HCT116 (cell line): ENCODE measurements at places on chromosomes 12 and 14. TPM values are rescaled to one million over a fixed set of nuclear protein-coding genes. Genes with fewer than 3 reads are reported as not detected.

SHMT2 gene
- total RNA-seq, result 280 TPM

WNT1 gene
- not detected for total RNA-seq

ESPL1 gene
- total RNA-seq, result 50.3 TPM

PAH gene
- 2.8 TPM for total RNA-seq

IQSEC3 gene
- not detected for total RNA-seq

CLEC2A gene
- not detected for total RNA-seq

TGFB3 gene
- total RNA-seq, result 1.6 TPM

FLVCR2 gene
- 0.84 TPM for total RNA-seq

GRCh38 chr14:83260751-83261150 lies 1727.1 kb upstream of the SEL1L start:
- DNase-seq, result no peak

- no peak for DNase-seq
These were observed 217.6 kb downstream of the ANO6 start for GRCh38 chr12:45433441-45433868.

DNA sequence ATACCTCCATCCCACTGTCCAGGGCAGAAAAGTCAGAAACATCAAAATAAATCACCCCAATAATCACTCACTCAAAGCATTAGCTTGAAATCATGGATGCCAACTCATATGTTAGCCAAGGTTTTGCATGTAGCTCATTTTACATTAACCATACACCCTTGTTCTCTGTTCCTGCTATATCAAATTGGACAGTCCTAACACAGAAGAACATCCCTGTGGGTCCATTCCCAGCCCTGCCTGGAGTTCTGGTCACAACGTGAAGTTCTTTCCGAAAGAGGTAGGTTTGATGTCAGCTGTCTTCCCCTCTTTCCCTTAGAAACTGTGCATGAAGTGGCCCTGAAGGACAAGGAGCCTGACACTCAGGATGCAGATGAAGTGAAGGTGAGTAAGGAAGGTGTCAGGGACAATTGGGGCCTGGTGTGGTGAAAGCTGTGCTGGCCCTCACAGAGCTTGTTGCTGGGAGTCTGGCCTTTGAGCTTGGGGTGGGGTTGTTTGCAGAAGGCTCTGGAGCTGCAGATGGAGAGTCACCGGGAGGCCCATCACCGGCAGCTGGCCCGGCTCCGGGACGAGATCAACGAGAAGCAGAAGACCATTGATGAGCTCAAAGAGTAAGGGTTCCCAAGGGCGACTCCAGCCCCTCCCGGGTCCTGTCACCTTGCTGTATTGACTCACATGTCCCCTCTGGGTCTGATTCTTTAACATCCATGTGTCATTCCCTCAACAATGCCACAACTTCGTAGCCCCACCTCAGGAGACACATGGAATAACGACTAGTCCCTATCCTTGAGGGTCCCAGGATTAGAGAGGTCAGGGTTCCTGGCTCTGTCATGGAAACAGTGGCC lies 15.0 kb upstream of the PIP4K2C start:
- no peak for DNase-seq

DNA sequence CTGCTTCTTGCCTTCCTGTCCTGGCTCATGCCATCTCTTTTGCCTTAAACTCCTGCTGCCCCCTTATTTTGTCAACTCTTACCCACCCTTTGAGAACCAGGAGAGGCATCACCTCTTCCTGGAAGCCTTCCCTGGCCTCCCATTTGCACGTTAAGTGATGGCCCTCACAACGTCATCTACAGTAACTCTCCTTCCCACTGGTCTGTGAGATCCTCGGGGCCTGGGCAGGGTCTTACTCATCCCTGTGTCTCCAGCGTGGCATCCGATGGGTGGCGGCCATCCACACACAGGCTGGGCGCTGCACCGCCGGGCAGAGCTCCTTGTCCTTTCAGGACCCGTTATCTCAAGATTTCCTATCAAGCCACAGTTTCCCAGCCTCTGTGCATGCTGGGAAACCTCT lies 16.8 kb upstream of the CACNA2D4 start:
- no peak for DNase-seq

- no peak for DNase-seq
These were observed 124.3 kb upstream of the EGLN3 start for GRCh38 chr14:34075042-34075744.

- DNase-seq, result peak; percentile 15
These were observed 137.1 kb downstream of the BRMS1L start for GRCh38 chr14:35963209-35963608.

DNA sequence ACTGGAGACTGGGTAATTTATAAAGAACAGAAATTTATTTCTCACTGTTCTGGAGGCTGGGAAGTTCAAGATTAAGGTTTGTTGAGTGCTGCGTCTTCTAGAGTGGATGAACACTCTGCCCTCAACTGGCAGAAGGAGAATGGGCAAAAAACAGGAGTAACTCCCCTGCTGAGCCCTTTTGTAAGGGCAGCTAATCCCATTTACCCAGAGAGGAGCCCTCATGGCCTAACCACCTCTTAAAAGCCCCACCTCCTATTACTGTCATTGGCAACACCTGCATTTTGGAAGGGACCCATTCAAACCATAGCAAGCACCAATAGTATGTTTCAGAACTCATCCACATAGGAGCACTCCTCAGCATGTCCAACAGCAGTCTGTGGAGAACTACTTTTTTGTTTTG lies 47.4 kb downstream of the BORCS5 start:
- no peak for DNase-seq

DNA sequence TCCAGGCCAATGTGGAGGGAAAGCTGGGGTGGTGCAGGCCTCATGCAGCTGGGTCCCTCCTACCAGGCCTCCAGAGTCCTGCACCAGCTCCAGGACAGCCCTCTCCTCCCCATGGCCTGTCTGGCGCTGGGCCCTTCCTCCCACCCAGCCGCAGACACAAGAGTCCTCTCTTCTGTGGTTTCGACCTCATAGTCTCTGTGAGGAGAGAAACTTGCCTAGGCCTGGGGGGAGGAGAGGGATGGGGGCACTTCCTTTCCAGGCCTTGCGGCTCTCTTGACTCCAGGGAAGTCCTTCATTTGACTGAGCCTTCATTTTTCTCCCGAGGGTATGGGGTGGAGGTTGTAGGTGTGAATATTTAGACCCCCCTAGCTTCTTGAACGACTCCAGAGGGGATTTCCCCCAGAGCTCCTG lies 2.3 kb downstream of the MMP14 start:
- no peak for DNase-seq

DNA sequence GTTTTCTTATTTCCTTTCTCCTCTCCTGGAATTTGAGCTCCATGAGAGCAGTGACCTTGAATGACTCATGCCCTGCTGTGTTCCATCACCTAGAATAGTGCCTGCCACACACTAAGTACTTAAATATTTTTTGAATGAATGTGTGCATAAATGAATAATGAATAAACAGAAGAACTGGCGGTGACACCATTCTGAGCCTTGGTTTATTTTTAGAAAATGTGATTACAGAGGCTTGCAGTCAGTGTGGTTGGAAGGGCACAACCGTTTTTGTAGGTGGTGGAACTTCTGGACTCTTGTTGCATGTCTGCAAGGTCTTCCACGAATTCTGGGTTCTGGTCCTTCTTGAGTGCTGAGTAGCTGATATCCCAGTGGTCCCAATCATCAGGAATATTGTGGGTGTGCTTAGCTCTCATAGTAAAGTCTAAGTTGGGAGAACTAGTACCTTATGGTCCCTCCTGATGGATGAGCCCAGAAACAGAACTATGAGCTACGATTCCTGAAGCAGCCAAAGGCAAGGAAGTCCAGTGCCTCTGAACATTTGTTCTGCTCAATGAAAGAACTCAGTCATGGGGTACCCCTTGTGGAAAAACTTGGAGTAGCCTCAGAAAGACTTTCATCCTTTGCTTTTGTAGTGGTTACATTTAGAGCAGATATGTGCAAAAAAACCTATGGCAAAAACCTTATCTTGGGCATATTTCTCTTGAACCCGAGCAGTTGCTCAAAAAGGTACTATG lies 28.8 kb upstream of the BHLHE41 start:
- peak; percentile 83 for DNase-seq

GRCh38 chr12:68975811-68976210 lies 42.8 kb upstream of the CPM start:
- no peak for DNase-seq

- DNase-seq, result no peak
These were observed 83.3 kb upstream of the TSPAN11 start for GRCh38 chr12:30843211-30843610.

GRCh38 chr14:50759800-50760543 lies 71.0 kb downstream of the NIN start:
- no peak for DNase-seq

GRCh38 chr12:49543221-49543913 lies 4.5 kb downstream of the KCNH3 start:
- no peak for DNase-seq

GRCh38 chr14:85263916-85264675 lies 265.8 kb upstream of the FLRT2 start:
- no peak for DNase-seq

DNA sequence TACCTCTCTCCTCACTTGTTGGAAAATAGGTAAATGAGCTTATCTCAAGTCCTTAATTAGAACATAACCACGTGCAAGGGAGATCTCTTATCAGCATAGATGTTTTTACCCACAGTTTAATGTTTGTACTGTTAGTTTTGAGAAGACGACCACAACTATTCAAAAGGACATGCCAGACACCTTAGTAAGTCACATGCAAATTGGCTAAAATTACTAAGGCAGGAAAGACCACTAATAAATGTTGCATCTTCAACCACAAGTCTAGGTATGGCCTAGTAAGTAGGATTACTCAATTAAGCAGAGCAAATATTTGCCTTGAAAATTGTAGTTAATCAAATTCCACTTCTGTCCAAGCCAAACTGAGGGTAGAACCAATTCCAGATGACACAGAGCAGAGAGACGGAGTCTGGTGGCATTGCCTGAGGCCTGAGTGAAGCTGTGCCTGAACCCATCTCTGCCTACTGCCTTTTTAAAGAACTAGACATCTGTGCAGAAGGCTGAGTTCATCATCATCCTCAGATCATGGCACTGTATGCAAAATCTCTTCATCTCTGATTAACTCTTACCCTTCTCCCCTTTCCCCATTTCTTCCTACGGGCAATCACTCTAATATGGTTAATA lies 29.7 kb upstream of the CHST11 start:
- no peak for DNase-seq

GRCh38 chr12:97452839-97453238 lies 9.8 kb upstream of the RMST start:
- no peak for DNase-seq

- DNase-seq, result no peak
These were observed 10.8 kb downstream of the SMIM41 start for GRCh38 chr12:52090291-52090690.

DNA sequence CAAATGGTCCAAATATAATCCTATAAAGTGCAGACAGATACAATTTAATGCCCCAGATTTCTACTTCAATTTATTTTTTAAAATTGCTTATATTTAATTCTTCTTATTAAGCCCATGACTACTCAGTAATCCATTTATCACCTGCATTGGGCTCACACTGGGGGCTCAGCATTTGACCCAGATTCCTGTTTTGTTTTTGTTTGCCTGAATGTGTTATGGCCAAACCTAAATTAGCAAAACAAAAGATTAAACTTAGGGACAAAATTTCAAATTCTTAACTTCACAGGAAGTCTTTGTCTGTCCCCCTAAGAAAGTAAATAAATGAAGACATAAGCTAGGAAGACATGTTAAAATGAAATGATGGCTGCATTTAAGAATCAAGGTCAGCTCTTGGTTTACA lies 322.3 kb downstream of the RMST start:
- DNase-seq, result no peak

GRCh38 chr12:109944561-109945359 lies 44.7 kb downstream of the TCHP start:
- no peak for DNase-seq

GRCh38 chr14:105049753-105050550 lies 15.3 kb downstream of the GPR132 start:
- no peak for DNase-seq

GRCh38 chr14:102200690-102201352 lies 61.1 kb downstream of the WDR20 start:
- DNase-seq, result no peak

DNA sequence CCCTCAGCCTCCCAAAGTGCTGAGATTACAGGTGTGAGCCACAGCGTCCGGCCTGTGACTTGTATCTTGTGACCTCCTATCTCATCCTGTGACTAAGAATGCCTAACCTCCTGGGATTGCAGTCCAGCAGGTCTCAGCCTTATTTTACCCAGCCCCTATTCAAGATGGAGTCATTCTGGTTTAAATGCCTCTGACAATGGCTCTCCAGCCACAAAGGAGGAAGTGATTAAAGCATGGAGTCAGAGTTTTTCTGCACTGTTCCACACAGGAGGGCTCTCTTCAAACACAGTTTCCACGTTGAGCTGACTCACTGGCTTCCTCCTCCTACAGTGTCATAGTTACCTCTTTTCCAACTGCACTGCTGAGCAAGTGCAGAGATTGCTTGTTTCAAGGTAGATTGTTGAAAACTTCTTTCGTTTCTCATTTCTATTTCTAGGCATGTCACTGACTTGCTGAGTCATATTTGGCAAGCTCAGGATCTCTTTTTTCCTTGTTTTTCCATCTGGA lies 383.8 kb downstream of the PCNX1 start:
- DNase-seq, result peak; percentile 23

DNA sequence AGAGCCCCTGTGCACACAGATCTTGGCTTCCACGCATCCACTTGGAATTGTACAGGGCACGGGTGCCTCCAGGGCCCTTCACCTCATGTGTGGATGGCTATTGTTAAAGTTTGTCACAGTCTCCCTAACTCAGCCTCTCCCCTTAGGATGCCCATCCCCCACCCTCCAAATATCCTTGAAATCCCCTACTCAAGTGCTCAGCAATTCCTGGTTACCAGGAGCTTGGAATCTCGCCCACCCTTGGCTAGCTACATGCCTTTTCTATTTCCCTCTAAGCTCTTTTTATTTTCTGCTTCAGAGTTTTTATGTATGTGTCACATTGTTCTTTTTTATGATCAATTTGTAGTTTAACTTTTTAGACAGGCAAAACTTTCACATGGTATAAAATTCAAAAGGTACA lies 13.0 kb upstream of the NR1H4 start:
- DNase-seq, result no peak

DNA sequence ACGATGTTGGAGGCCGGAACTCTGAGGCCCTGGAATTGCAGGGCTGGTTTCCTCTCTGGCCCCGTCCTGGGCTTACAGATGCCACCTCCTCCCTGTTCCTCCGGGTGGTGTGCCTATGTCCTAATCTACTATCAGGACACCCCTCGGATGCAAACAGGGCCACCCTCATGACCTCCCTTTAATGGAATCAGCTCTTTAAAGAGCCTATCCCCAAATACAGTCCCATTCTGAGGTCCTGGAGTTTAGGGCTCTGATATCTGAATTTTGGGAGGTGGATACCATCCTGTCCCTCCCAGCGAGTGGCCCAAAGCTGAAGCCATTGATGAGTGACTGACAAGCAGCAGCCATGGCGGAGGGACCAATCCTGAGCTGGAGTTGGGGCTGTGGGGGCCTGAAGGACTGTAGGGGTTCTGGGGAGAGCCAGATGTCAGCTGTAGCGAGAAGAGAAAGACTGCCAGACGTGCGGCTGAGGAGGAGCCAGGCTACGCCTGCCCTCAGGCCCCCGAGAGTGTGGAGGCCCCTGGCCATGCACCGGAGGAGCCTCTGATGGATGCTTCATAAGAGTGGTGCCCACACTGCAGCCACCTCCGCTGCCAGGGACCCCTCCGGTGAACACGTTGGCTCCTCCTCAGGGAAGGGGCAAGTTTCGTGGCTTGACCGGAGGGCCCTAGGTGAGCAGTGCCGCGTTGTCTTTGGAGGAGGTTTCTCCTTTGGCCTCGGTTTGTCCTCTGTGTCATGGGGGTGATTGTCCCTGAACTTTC lies 100.2 kb downstream of the KIF26A start:
- no peak for DNase-seq

GRCh38 chr14:57061009-57061711 lies 207.5 kb downstream of the EXOC5 start:
- DNase-seq, result no peak

- no peak for DNase-seq
These were observed 113.6 kb upstream of the RAP1B start for GRCh38 chr12:68497107-68497506.
